A549 (cell line): ENCODE measurements at places on chromosomes 13 and 19. TPM values are rescaled to one million over a fixed set of nuclear protein-coding genes. Genes with fewer than 3 reads are reported as not detected.

CLDND2 gene
- 1.7 to 3.0 TPM (median 2.8 TPM) in 3 replicates for polyA plus RNA-seq

WTIP gene
- polyA plus RNA-seq = 18.8 to 21.2 TPM (median 21.2 TPM) in 3 replicates

HCST gene
- 0.49 to 0.69 TPM in 2 of 3 replicates, not detected in the other for polyA plus RNA-seq

ZNF728 gene
- polyA plus RNA-seq = not detected in 3 replicates

CYP4F3 gene
- 7.1 to 10.4 TPM (median 8.9 TPM) in 3 replicates for polyA plus RNA-seq

SLAIN1 gene
- polyA plus RNA-seq = 0.26 to 0.43 TPM (median 0.40 TPM) in 3 replicates

UPF1 gene
- polyA plus RNA-seq = 27.9 to 28.6 TPM (median 28.2 TPM) in 3 replicates

NCAN gene
- polyA plus RNA-seq = 0.01 to 0.03 TPM in 2 of 3 replicates, not detected in the other

SBSN gene
- 0.67 to 1.1 TPM (median 0.89 TPM) in 3 replicates for polyA plus RNA-seq

SPACA4 gene
- 0.12 to 0.13 TPM in 2 of 3 replicates, not detected in the other for polyA plus RNA-seq

ZNF470 gene
- polyA plus RNA-seq = 1.6 to 1.7 TPM (median 1.7 TPM) in 3 replicates

CTU1 gene
- 7.0 to 7.4 TPM (median 7.3 TPM) in 3 replicates for polyA plus RNA-seq

CYP2F1 gene
- not detected in 3 replicates for polyA plus RNA-seq

SIGLEC12 gene
- not detected in 3 replicates for polyA plus RNA-seq

ZNF577 gene
- 0.05 to 0.20 TPM (median 0.17 TPM) in 3 replicates for polyA plus RNA-seq

TEX26 gene
- not detected in 3 replicates for polyA plus RNA-seq

KANK3 gene
- 1.5 to 1.6 TPM (median 1.5 TPM) in 3 replicates for polyA plus RNA-seq

AMER2 gene
- polyA plus RNA-seq = not detected in 3 replicates

UHRF1 gene
- 50.6 to 52.7 TPM (median 52.3 TPM) in 3 replicates for polyA plus RNA-seq

GJA3 gene
- polyA plus RNA-seq = 0.17 to 0.20 TPM (median 0.19 TPM) in 3 replicates

TEKTIP1 gene
- polyA plus RNA-seq = not detected in 3 replicates

UCHL3 gene
- polyA plus RNA-seq = 46.3 to 52.1 TPM (median 46.6 TPM) in 3 replicates

HS6ST3 gene
- not detected in 3 replicates for polyA plus RNA-seq

PGLYRP2 gene
- not detected in 3 replicates for polyA plus RNA-seq

SLC7A10 gene
- 0.13 to 0.26 TPM (median 0.20 TPM) in 3 replicates for polyA plus RNA-seq

CDX2 gene
- 0.19 to 0.34 TPM (median 0.20 TPM) in 3 replicates for polyA plus RNA-seq

ZNF850 gene
- 1.3 to 1.9 TPM (median 1.5 TPM) in 3 replicates for polyA plus RNA-seq

COX7A1 gene
- not detected in 3 replicates for polyA plus RNA-seq

CYP2A6 gene
- not detected in 3 replicates for polyA plus RNA-seq

LGALS14 gene
- not detected in 3 replicates for polyA plus RNA-seq

ZNF471 gene
- 0.04 to 0.16 TPM (median 0.07 TPM) in 3 replicates for polyA plus RNA-seq

NBEA gene
- polyA plus RNA-seq = 3.5 to 4.2 TPM (median 4.1 TPM) in 3 replicates

RETN gene
- not detected in 3 replicates for polyA plus RNA-seq

NPAS1 gene
- 2.3 to 3.5 TPM (median 3.4 TPM) in 3 replicates for polyA plus RNA-seq

GNA15 gene
- 0.04 TPM in 1 of 3 replicates, not detected in the others for polyA plus RNA-seq

AMH gene
- 12.0 to 13.2 TPM (median 12.7 TPM) in 3 replicates for polyA plus RNA-seq

SCN1B gene
- polyA plus RNA-seq = 10.3 to 11.4 TPM (median 11.3 TPM) in 3 replicates

PEAK3 gene
- not detected in 3 replicates for polyA plus RNA-seq

ICAM1 gene
- polyA plus RNA-seq = 1.2 to 2.6 TPM (median 1.5 TPM) in 3 replicates

TEX101 gene
- not detected in 3 replicates for polyA plus RNA-seq

ATXN8OS gene
- not detected in 3 replicates for polyA plus RNA-seq

ZNF616 gene
- 0.90 to 1.3 TPM (median 1.2 TPM) in 3 replicates for polyA plus RNA-seq

ANO8 gene
- polyA plus RNA-seq = 3.9 to 5.5 TPM (median 5.1 TPM) in 3 replicates

DCLK1 gene
- 0.20 to 0.25 TPM (median 0.21 TPM) in 3 replicates for polyA plus RNA-seq

COL5A3 gene
- 0.24 to 0.47 TPM (median 0.36 TPM) in 3 replicates for polyA plus RNA-seq

FUT2 gene
- not detected in 3 replicates for polyA plus RNA-seq

PTGIR gene
- polyA plus RNA-seq = 0.07 TPM in 1 of 3 replicates, not detected in the others

TUBB4A gene
- 15.4 to 17.6 TPM (median 17.5 TPM) in 3 replicates for polyA plus RNA-seq

PNMA8A gene
- 14.9 to 17.2 TPM (median 15.4 TPM) in 3 replicates for polyA plus RNA-seq

TMEM255B gene
- 0.28 to 1.1 TPM (median 1.1 TPM) in 3 replicates for polyA plus RNA-seq

C5AR1 gene
- 1.4 to 1.6 TPM (median 1.5 TPM) in 3 replicates for polyA plus RNA-seq

ZNF284 gene
- 0.81 to 1.1 TPM (median 1.0 TPM) in 3 replicates for polyA plus RNA-seq
